ENCODE measurements at places on chromosomes 5 and 9. TPM values are rescaled to one million over a fixed set of nuclear protein-coding genes. Genes with fewer than 3 reads are reported as not detected.

The BARHL1 gene
- total RNA-seq, result not detected

The CCDC192 gene
- not detected for total RNA-seq

The ADRB2 gene
- total RNA-seq, result 3.4 TPM

The ZNF658 gene
- 6.3 TPM for total RNA-seq

The PCDHB4 gene
- total RNA-seq, result not detected

The TAS2R1 gene
- total RNA-seq, result not detected

The AMBP gene
- not detected for total RNA-seq

The RNF20 gene
- total RNA-seq, result 30.8 TPM

The MOB3B gene
- total RNA-seq, result under 0.01 TPM

The RHOBTB3 gene
- 447 TPM for total RNA-seq

GRCh38 chr5:163658702-163659567 lies 153.5 kb downstream of the MAT2B start:
- H3K27me3 ChIP-seq, result no peaks in the 10 kb centered on the region
- peak overlapping the region; percentile 67 for H3K27ac ChIP-seq
- peaks cover 2% of the 10 kb centered on the region for H3K4me1 ChIP-seq
- peak; percentile 55 for DNase-seq
- no peaks in the 10 kb centered on the region for H3K36me3 ChIP-seq
- H3K4me3 ChIP-seq, result no peak overlapping the region

GRCh38 chr5:130337179-130337888 lies 433.1 kb downstream of the CHSY3 start:
- no peak overlapping the region for H3K27ac ChIP-seq
- H3K4me1 ChIP-seq, result no peaks in the 10 kb centered on the region
- H3K36me3 ChIP-seq, result no peaks in the 10 kb centered on the region
- H3K27me3 ChIP-seq, result no peaks in the 10 kb centered on the region
- no peak overlapping the region for H3K4me3 ChIP-seq
- DNase-seq, result peak; percentile 15

GRCh38 chr9:131965841-131966240 lies 113.8 kb downstream of the MED27 start:
- no peaks in the 10 kb centered on the region for H3K4me1 ChIP-seq
- no peak overlapping the region for H3K4me3 ChIP-seq
- H3K36me3 ChIP-seq, result no peaks in the 10 kb centered on the region
- DNase-seq, result no peak
- no peaks in the 10 kb centered on the region for H3K27me3 ChIP-seq

DNA sequence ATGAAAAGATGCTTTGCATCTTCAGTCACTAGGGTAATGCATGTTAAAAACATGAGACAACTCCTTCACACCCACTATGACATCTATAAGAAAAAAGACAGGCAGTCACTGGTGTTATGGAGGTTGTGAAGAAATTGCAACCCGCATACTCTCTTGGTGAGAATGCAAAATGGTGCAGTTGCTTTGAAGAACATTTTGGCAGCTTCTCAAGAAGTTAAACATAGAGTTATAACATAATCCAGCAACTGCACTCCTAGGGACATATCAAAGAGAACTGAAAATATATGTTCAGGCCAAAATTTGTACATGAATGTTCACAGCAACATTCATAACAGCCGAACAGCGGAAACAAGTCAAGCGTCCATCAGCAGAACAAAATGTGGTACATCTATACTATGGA lies 46.3 kb upstream of the TBC1D9B start:
- no peaks in the 10 kb centered on the region for H3K27me3 ChIP-seq
- H3K27ac ChIP-seq, result no peak overlapping the region
- H3K4me3 ChIP-seq, result no peak overlapping the region
- H3K36me3 ChIP-seq, result peaks cover 8% of the 10 kb centered on the region
- no peaks in the 10 kb centered on the region for H3K4me1 ChIP-seq
- peak; percentile 11 for DNase-seq

- no peaks in the 10 kb centered on the region for H3K36me3 ChIP-seq
- no peaks in the 10 kb centered on the region for H3K4me1 ChIP-seq
- no peak overlapping the region for H3K27ac ChIP-seq
- no peak overlapping the region for H3K4me3 ChIP-seq
- DNase-seq, result no peak
- H3K27me3 ChIP-seq, result no peaks in the 10 kb centered on the region
Measured at GRCh38 chr5:87845734-87846133, 422.9 kb downstream of the TMEM161B start.

GRCh38 chr5:124949862-124950261 lies 203.4 kb upstream of the ZNF608 start:
- DNase-seq, result no peak
- H3K4me3 ChIP-seq, result no peak overlapping the region
- no peak overlapping the region for H3K27ac ChIP-seq
- H3K4me1 ChIP-seq, result no peaks in the 10 kb centered on the region
- H3K36me3 ChIP-seq, result no peaks in the 10 kb centered on the region

GRCh38 chr9:38415856-38416255 lies 8.4 kb downstream of the IGFBPL1 start:
- H3K36me3 ChIP-seq, result no peaks in the 10 kb centered on the region
- no peak for DNase-seq
- H3K27me3 ChIP-seq, result peaks cover 71% of the 10 kb centered on the region
- H3K4me3 ChIP-seq, result no peak overlapping the region

GRCh38 chr9:113913426-113914195 lies 37.5 kb downstream of the ZNF618 start:
- no peak overlapping the region for H3K27ac ChIP-seq
- H3K4me3 ChIP-seq, result no peak overlapping the region
- peak; percentile 28 for DNase-seq
- H3K27me3 ChIP-seq, result no peaks in the 10 kb centered on the region
- peaks cover 3% of the 10 kb centered on the region for H3K4me1 ChIP-seq

GRCh38 chr9:88501086-88501485 lies 33.9 kb upstream of the NXNL2 start:
- H3K4me1 ChIP-seq, result no peaks in the 10 kb centered on the region
- no peaks in the 10 kb centered on the region for H3K36me3 ChIP-seq
- no peak overlapping the region for H3K27ac ChIP-seq
- H3K27me3 ChIP-seq, result no peaks in the 10 kb centered on the region
- no peak overlapping the region for H3K4me3 ChIP-seq
- no peak for DNase-seq

DNA sequence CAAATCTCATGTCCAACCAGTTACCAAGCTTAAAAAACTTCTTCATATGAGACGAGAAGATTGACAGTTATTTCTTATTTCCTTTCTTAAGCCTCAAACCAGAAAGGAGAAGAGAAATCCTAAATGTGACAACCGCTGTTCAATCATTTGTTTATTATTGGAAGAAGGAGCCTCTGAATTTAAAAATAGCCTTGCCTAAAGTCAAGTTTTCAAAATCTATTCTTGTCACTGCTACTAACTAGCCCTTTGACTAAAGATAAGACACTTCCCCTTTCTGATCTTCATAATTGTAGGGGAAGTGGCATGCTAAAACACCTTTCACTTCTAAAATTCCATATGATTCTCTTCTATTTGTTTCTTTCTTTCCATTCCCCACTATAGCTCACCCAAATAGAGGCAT lies 106.2 kb upstream of the EMB start:
- no peak overlapping the region for H3K27ac ChIP-seq
- H3K27me3 ChIP-seq, result no peaks in the 10 kb centered on the region
- no peaks in the 10 kb centered on the region for H3K36me3 ChIP-seq
- no peak overlapping the region for H3K4me3 ChIP-seq

DNA sequence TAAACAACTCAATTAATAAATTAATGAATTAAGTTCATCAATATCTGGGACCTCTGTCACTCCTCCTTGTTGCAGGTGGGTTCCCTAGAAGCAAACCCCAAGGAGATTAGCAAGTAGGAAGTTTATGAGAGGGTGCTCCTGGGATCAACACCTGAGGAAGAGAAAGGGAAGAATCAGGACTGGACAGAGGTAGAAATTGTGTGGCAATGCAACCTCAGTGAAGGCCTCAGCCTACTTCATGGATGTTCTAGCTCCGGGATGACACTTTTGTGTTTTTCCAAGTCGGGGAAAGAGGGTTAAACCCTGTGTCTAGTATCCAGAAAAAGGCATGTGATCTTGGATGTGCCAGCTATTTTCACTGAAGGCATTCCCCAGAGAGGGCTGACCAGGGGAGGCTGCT lies 23.2 kb downstream of the MAMDC2 start:
- H3K27ac ChIP-seq, result no peak overlapping the region
- no peaks in the 10 kb centered on the region for H3K36me3 ChIP-seq
- H3K4me1 ChIP-seq, result no peaks in the 10 kb centered on the region
- DNase-seq, result no peak
- H3K4me3 ChIP-seq, result no peak overlapping the region

GRCh38 chr9:108386859-108387384 lies 468.9 kb downstream of the ACTL7B start:
- peak overlapping the region; percentile 47 for H3K27ac ChIP-seq
- no peaks in the 10 kb centered on the region for H3K36me3 ChIP-seq
- peaks cover 6% of the 10 kb centered on the region for H3K4me1 ChIP-seq
- peak; percentile 85 for DNase-seq
- no peaks in the 10 kb centered on the region for H3K27me3 ChIP-seq

DNA sequence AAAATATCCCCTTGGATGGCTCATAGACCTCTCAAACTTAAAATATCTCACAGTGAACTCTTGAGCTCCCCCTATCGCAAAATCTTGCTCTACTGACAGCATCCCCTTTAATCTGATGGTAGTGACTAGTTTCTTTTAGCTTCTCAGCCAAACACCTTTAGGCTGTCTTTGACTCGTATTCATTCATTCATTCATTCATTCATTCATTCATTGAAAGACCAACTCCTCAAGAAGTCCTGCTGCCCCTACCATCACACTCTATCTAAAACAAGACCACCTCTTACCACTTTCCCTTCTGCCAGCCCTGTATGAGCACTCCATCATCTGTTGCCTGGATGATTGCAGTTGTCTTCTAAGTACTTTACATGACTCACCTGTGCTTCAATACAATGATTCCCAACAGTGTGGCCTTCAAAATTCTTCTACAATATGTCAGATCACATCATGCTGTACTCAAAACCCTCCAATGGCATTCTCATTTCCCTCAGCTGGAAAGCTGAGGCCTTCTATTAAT lies 46.8 kb downstream of the ITGA2 start:
- DNase-seq, result peak; percentile 66
- no peaks in the 10 kb centered on the region for H3K36me3 ChIP-seq
- peaks cover 19% of the 10 kb centered on the region for H3K4me1 ChIP-seq
- H3K27me3 ChIP-seq, result no peaks in the 10 kb centered on the region
- H3K27ac ChIP-seq, result no peak overlapping the region
- no peak overlapping the region for H3K4me3 ChIP-seq

DNA sequence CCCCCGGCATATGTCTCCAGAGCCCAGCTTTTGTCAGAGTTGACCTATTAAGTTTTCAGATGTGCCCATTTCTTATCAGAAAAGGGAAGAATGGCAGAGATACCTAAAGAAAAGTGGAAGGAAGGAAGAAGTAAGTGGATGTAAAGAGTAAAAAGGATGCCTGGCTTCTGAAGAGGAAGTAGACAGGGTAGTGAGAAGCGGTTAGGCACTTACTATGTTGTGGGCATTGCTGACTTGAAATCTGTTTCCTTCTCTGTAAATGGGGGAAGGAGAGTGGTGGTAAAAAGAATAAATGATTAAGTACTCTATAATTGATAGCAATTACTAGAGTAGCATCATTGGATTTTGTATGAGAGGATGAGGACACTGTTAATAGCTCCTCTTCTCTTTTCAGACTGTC lies 9.9 kb downstream of the ANP32B start:
- peaks cover 10% of the 10 kb centered on the region for H3K4me1 ChIP-seq
- no peaks in the 10 kb centered on the region for H3K27me3 ChIP-seq
- H3K4me3 ChIP-seq, result no peak overlapping the region
- DNase-seq, result no peak
- H3K36me3 ChIP-seq, result peaks cover 9% of the 10 kb centered on the region

Data from IMR-90 (cell line).